ENCODE measurements at places on chromosomes 4 and X. TPM values are rescaled to one million over a fixed set of nuclear protein-coding genes. Genes with fewer than 3 reads are reported as not detected.

IL9R gene
- total RNA-seq: not detected

VCX3A gene
- total RNA-seq: not detected

CAMK2D gene
- total RNA-seq: 42.8 TPM

NALF2 gene
- total RNA-seq: not detected

POF1B gene
- total RNA-seq: not detected

FAAH2 gene
- total RNA-seq: 0.38 TPM

VCX3B gene
- total RNA-seq: not detected

ZAR1 gene
- not detected for total RNA-seq

TCEANC gene
- 1.3 TPM for total RNA-seq

PCDH11X gene
- total RNA-seq: not detected

PRRG3 gene
- not detected for total RNA-seq

EPHA5 gene
- total RNA-seq: 0.25 TPM

TMEM33 gene
- 51.6 TPM for total RNA-seq

MAGEA2 gene
- not detected for total RNA-seq

GSX2 gene
- not detected for total RNA-seq

CSAG3 gene
- not detected for total RNA-seq
